WTC11 (cell line): ENCODE measurements at places on chromosomes 3 and 15. TPM values are rescaled to one million over a fixed set of nuclear protein-coding genes. Genes with fewer than 3 reads are reported as not detected.
A peak's percentile ranks its signal among the peaks of the same experiment; 100 is the strongest.

- H3K36me3 ChIP-seq: peaks cover 3% of the 10 kb centered on the region; the same call in 1 of the 2 replicates
- H3K4me3 ChIP-seq: no peak overlapping the region
- peaks cover 4% of the 10 kb centered on the region; the same call in 1 of the 2 replicates for H3K4me1 ChIP-seq
- no peak overlapping the region for H3K27ac ChIP-seq
- no peaks in the 10 kb centered on the region for H3K27me3 ChIP-seq
- no peak for DNase-seq
These were observed 308.6 kb upstream of the WNT5A start for GRCh38 chr3:55795746-55796145.

The TARS3 gene
- total RNA-seq: 9.5 to 10.6 TPM (median 10.4 TPM) in 3 replicates

The CCR1 gene
- total RNA-seq: not detected in 3 replicates

The HTR3E gene
- not detected in 3 replicates for total RNA-seq

DNA sequence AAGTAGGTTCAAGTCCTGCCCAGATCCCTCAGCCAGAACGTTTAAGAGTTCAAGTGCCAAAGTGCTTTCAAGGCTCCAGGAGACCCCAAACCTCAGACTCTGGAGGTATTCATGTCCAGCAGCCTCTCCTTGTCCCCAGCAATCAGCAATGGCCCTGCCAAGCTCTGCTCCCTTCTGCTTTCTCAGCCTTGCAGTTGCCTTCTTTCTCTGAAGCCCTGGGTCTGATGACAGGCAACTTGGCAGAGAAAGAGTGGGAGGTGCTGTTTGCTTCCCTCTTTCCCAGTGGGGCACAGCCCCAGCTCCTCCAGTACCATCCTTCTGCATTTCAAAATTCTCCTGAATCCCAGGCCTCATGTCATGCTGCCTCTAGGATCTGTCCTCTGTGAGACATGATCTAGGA lies 40.2 kb downstream of the ATP2B2 start:
- DNase-seq: no peak
- H3K27me3 ChIP-seq: no peaks in the 10 kb centered on the region

- H3K27ac ChIP-seq: no peak overlapping the region
- H3K4me1 ChIP-seq: peaks cover 53% of the 10 kb centered on the region
- peak overlapping the region; percentile 81 for H3K4me3 ChIP-seq
These were observed 222.3 kb downstream of the MEIS2 start for GRCh38 chr15:36877796-36878683.

DNA sequence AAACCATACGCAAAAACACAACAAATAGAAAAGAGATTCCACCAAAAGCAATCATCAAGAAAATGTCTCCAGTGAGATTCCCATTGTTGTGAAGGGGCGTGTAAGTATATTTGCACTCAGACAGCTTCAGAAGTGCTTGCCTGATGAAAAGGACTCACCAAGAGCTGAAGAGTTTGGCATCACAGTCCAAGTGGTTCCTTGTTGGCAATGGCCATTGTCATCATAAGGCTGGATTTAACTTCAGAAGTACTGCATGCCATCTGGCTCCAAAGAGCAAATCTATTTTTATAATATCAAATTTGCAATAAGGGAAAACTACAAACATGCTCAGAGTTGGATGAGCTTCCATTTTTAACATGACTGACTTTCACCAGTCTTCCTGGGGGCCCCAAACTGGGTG lies 505.3 kb upstream of the NR2F2 start:
- peaks cover 14% of the 10 kb centered on the region for H3K36me3 ChIP-seq
- H3K27me3 ChIP-seq: peaks cover 9% of the 10 kb centered on the region
- DNase-seq: no peak
- no peak overlapping the region for H3K4me3 ChIP-seq
- peaks cover 13% of the 10 kb centered on the region for H3K4me1 ChIP-seq
- H3K27ac ChIP-seq: no peak overlapping the region

DNA sequence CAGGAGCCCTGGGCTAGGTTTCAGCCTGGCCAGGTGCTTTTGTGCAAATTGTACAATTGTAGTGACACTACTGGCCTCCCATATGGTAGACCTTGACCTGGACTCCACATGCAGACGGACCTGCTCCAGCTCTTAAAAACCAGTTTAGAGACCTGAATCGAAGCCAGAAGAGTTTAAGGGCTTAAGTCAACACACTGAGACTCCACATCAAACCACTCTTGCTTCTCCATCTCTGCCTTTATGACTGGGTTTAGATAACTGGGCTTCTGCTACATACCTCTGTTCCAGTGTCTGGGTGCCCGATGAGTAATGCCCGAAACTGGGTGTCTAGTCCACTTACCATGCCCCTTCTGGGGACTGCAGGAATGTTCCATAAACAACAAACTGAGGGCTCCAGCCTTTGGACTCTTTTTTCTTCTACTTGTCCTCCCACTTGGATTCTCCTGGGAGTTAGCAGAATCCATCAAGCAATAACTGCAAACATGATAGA lies 32.8 kb downstream of the TMEM212 start:
- H3K27ac ChIP-seq: no peak overlapping the region
- H3K4me3 ChIP-seq: no peak overlapping the region
- peaks cover 49% of the 10 kb centered on the region for H3K4me1 ChIP-seq
- H3K27me3 ChIP-seq: no peaks in the 10 kb centered on the region
- no peak for DNase-seq

The SLC7A14 gene
- 0.25 to 0.68 TPM (median 0.62 TPM) in 3 replicates for total RNA-seq

- no peak for DNase-seq
- peaks cover 21% of the 10 kb centered on the region for H3K4me1 ChIP-seq
- peaks cover 22% of the 10 kb centered on the region for H3K27me3 ChIP-seq
- H3K27ac ChIP-seq: no peak overlapping the region
These were observed 575.1 kb downstream of the FOXP1 start for GRCh38 chr3:71008350-71008935.

GRCh38 chr15:81254277-81254915 lies 57.7 kb downstream of the IL16 start:
- H3K4me1 ChIP-seq: no peaks in the 10 kb centered on the region
- H3K27ac ChIP-seq: no peak overlapping the region
- DNase-seq: no peak
- no peak overlapping the region for H3K4me3 ChIP-seq

The CAPN7 gene
- total RNA-seq: 16.8 to 20.3 TPM (median 17.9 TPM) in 3 replicates

The ITIH1 gene
- total RNA-seq: 0.26 to 0.69 TPM (median 0.50 TPM) in 3 replicates

The ACKR4 gene
- total RNA-seq: not detected in 3 replicates

GRCh38 chr15:27084844-27085243 lies 113.9 kb downstream of the GABRG3 start:
- H3K27me3 ChIP-seq: no peaks in the 10 kb centered on the region
- peaks cover 12% of the 10 kb centered on the region for H3K4me1 ChIP-seq
- H3K4me3 ChIP-seq: no peak overlapping the region
- 0 out of 2 replicates have a peak, but pooled peaks cover 6% of the 10 kb centered on the region for H3K36me3 ChIP-seq
- H3K27ac ChIP-seq: no peak overlapping the region

DNA sequence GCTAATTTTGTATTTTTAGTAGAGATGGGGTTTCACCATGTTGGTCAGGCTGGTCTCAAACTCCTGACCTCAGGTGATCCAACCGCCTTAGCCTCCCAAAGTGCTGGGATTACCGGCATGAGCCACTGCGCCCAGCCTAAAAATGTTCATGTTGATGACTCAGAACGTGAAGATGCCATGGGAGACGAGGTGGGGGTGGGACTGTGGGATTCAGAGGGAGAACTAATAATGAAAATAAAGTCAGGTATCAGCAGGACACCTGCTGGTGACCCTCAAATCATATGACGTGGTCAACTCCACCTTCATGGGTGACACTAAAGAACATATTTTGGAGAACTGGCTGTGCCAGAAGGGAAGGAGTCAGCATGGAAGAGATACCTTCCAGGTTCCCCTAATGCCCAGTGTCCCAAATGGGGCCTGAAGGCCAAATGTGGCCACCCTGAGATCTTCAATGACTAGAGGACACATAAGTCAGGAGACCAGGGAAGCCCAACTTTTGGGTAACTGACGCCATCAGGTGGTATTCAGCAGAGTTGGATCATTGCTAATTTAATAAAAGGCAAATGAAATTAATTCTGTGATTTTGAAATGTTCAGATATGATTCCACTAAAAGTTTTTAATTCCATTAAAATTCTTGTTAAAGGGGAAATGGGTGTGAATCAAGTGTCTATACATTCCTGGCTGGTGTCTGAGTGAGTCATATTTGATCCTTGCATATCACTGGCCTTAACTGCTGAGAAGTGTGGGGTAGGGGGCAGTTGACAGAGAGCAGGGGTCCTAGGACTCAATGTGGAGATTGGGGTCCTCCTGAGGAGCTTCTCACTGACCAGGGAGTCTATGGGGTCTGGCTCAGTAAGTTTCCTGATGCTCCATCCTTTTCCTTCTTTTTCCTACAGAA lies 88.6 kb upstream of the GSK3B start:
- H3K36me3 ChIP-seq: no peaks in the 10 kb centered on the region
- H3K27ac ChIP-seq: no peak overlapping the region
- no peak overlapping the region for H3K4me3 ChIP-seq
- peaks cover 1% of the 10 kb centered on the region for H3K4me1 ChIP-seq

The MKRN2OS gene
- 0.48 to 0.87 TPM in 2 of 3 replicates, not detected in the other for total RNA-seq

DNA sequence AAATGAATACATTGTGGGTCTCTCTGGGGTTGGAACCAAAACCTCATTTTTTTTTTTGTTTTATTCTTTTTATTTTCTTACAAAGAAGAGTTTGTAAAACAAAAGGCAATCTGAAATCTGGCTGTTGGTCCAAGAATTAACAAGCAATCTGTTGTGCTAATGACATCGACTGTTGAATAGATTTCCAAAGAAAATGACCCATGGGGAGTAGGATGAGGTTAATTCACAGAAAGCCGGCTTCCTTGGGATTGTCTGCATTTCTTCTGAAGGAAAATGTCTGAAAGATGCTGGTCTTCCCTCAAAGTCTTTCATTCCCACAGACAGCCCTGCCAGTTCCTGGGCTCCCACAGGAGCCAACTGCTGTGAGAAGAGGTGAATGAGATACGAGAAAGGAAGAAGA lies 92.9 kb downstream of the LRRC3B start:
- no peak for DNase-seq
- no peak overlapping the region for H3K27ac ChIP-seq
- no peak overlapping the region for H3K4me3 ChIP-seq
- H3K27me3 ChIP-seq: no peaks in the 10 kb centered on the region

DNA sequence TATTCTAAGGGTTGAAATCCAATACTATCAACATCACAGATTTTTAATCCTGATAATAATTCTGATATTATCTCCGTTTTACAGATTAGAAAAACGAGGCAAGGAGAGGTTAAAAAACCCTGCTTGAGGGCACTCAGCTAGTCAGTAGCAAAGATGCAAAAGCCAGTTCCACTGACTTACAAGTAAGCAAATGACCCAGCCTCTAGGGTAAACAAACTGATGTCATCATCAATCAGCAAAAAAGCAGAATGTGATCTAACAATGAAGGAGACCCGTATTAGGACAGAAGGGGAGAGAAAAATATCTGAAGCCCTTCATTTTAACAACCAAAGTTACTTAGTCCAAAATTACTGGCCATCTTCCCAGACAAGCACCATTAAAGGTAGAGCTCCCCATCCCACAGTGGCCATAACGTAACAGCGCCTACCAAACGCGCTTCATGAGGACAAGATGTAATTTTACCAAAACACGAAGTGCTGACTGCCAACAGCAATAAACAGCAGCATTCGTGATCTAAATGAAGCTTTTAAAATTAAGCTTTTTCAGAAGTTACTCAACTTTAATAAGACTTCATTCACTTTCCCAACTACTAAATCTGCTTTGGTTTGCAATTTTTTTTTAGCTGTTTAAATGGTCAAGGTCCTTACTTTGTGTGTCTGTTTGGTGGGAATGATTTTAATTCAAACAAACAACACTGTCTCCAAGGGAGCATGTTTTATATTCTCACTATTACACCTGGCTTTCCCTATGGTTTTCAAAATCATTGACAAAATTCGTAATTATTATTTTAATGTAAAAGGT lies 176.6 kb downstream of the OSBPL10 start:
- no peaks in the 10 kb centered on the region for H3K27me3 ChIP-seq
- peaks cover 34% of the 10 kb centered on the region for H3K4me1 ChIP-seq
- H3K36me3 ChIP-seq: no peaks in the 10 kb centered on the region
- H3K4me3 ChIP-seq: no peak overlapping the region
- no peak for DNase-seq

- H3K4me3 ChIP-seq: no peak overlapping the region
- no peak overlapping the region for H3K27ac ChIP-seq
- no peak for DNase-seq
- peaks cover 48% of the 10 kb centered on the region for H3K36me3 ChIP-seq
These were observed 8.6 kb downstream of the SPG11 start for GRCh38 chr15:44654858-44655257.

DNA sequence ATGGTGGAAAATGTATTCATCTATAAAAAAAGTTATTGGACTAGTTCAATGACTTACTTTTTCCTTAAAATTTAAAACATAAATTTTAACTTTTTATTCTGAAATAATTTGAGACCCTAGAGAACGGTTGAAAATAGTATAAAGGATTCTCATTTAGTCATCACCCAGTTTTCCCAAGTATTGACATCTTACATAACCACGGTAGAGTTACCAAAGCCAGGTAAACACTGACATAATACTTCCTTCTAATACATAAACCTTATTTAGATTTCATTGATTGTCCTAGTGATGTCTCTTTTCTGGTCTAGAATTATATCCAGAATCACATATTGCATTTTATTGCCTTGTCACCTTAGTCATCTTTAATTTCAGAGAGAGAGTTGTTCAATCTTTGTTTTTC lies 319.1 kb downstream of the LPP start:
- H3K4me3 ChIP-seq: no peak overlapping the region
- H3K36me3 ChIP-seq: no peaks in the 10 kb centered on the region
- no peaks in the 10 kb centered on the region for H3K27me3 ChIP-seq
- no peak overlapping the region for H3K27ac ChIP-seq

GRCh38 chr3:81788610-81789009 lies 27.2 kb upstream of the GBE1 start:
- no peak overlapping the region for H3K27ac ChIP-seq
- DNase-seq: no peak
- H3K27me3 ChIP-seq: no peaks in the 10 kb centered on the region
- peaks cover 4% of the 10 kb centered on the region; the same call in 1 of the 2 replicates for H3K4me1 ChIP-seq
- no peaks in the 10 kb centered on the region for H3K36me3 ChIP-seq

DNA sequence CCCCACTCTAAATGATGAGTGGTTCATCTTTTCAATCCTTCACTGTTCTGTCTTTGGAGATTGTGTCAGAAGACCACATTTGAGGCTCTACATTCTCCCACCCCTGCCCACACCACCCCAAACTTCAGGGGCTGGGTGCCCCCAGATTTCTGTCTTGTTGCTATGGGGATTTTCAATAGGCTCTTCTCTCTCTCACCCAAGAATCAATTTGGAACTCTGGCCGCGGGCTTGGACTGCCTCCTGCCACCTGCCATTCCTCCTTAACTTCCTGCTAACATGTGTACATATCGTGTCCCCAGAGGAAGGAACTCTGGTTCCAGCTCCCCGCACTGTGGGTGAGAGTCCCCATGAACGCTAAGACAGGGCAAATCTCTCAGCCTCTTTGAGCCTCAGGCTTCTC lies 67.4 kb upstream of the LARS2 start:
- DNase-seq: no peak
- H3K27ac ChIP-seq: peak overlapping the region; percentile 66; the same call in 1 of the 2 replicates
- no peaks in the 10 kb centered on the region for H3K27me3 ChIP-seq
- no peak overlapping the region for H3K4me3 ChIP-seq

DNA sequence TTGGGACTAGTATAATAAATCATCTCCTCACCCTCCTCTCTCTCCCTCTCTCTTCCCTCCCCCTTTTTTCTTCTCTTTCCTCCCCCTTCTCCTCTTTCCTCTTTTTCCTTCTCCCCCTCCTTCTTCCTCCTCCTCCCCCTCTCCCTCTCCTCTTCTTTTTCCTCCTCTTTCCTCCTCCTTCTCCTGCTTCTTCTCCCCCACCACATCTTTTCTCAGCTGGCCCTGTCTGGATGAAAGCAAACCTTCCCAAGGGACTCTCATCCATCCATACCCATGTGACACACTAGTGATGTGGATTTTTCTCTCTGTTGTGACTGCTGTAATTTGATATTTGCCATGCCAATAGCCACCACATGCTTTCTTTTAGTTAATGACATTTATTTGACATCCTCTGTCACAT lies 127.2 kb downstream of the EBLN2 start:
- no peaks in the 10 kb centered on the region for H3K27me3 ChIP-seq
- no peaks in the 10 kb centered on the region for H3K36me3 ChIP-seq
- H3K4me3 ChIP-seq: no peak overlapping the region
- DNase-seq: no peak
